Large intestine (tissue), 12 donors: ENCODE measurements at places on chromosomes 6 and 20.

DNA sequence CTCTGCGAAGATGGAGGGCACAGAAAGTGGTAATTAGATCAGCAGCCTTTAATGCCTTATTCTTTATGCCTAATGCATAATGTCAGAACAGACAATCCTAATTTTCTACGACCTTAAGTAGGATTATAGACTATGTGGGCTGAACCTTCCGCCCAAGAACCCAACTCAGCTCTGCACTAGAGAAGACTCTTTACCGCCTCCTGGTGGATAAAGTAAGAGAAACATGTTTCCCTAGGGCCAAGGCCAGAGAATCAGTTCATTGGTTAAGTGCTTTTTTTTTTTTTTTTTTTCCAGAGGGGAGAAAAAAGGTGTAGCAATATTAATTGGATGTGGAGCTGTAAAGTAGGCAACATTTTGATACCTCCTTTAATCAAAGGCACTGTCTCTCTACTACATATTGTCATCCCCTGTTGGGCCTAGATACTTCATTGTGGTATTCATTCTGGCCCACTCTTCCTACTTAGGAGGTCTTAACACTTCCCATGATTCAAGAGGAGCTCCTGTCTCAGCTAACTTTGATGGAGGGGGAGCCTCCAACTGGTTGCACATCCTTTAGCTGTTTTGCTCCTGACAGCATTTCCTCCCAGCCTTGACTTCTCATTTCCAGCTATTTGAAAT is 124.9 kb upstream of the NRN1 start:
- DNase-seq = no peak

GRCh38 chr6:139824864-139825263 is 450.4 kb upstream of the CITED2 start:
- no peak for DNase-seq

DNA sequence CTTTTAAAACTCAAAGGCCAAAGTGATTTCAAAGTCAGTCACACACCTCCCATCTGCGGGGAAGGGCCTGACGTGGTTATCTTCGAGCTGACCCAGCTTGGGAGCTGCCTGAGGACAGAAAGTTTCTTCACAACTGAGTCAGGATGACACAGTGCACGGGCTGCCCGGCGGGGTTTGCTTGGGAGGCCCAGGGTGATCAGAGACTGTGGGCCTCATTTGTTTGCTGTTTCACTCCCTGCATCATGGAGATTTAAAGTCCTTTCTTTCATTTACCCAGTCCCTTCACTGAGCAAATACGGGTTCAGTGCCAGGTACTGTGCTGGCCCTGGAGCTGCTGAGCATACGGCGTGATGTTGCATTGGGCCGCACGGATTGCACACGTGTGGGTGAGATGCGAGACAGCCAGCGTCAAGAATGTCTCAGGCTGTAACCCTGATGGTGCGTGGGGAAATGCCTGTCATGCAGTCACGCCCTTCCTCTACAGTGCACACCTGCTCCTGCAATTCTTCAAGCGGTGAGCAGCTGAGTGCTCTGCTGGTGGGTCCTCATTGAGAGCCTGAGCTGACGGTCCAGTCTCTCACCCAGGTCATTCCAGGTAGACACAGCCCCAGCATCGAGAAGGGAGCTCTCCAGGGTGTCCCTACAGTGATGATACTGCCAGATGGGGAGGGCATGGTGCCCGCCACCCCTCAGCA is 82.7 kb upstream of the PMEPA1 start:
- no peak for DNase-seq

GRCh38 chr20:1127840-1128239 is 9.4 kb downstream of the PSMF1 start:
- no peak for DNase-seq

DNA sequence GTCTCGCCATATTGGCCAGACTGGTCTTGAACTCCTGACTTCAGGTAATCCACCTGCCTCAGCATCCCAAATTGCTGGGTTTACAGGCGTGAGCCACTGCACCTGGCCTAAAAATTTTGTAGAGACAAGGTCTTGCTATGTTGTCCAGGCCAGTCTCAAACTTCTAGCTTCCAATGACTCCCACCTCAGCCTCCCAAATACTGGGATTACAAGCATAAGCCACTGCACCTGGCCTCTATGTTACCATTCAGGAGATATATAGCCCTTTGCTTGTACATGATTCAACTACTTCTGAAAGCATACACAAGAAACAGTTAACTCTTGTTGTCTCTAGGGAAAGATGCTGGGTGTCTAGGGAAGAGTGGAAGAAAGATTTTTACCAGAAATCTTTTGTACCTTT is 19.0 kb upstream of the NCOA3 start:
- DNase-seq = no peak

DNA sequence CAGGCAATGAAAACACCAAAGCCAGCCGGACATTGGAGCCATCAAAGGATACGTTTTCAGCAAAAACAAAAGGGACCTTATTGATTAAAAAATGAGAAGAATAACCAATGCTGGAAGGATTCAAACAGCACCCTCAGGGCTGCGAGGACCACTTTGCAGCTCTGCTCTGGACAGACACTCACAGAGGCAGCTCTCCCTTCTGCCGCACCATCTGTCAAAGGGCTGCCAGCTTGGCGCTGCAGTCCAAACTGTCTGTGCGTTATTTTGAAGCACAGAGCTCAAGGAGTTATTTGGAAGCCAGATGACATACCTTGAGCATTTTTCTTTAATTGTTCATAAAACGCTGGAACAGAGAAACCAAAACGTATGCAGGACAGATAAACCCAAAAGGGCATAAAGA is 85.2 kb downstream of the KIF16B start:
- DNase-seq = no peak
